ENCODE measurements at places on chromosomes 11 and 22. TPM values are rescaled to one million over a fixed set of nuclear protein-coding genes. Genes with fewer than 3 reads are reported as not detected.

Gene ASCL2
- total RNA-seq, result not detected

Gene OVOL1
- total RNA-seq, result not detected

Gene CHORDC1
- total RNA-seq, result 36.6 TPM

Gene GAS2
- total RNA-seq, result 0.90 TPM

Gene DGCR6
- total RNA-seq, result 1.8 TPM

All from fibroblast of the aortic adventitia (primary cell).